ENCODE measurements at places on chromosomes 2 and 18. TPM values are rescaled to one million over a fixed set of nuclear protein-coding genes. Genes with fewer than 3 reads are reported as not detected.

The CABYR gene
- 3.0 TPM for total RNA-seq

The IL36A gene
- total RNA-seq: not detected

The PRKAG3 gene
- not detected for total RNA-seq

The ALKAL2 gene
- not detected for total RNA-seq

The CD28 gene
- total RNA-seq: not detected

The EFEMP1 gene
- total RNA-seq: 125 TPM

The CD8A gene
- not detected for total RNA-seq

The ANKRD30BL gene
- total RNA-seq: not detected

The PRSS56 gene
- not detected for total RNA-seq

All from MCF 10A (cell line).